ENCODE measurements at places on chromosomes 12 and 14.

- ATAC-seq: no peak
Measured at GRCh38 chr14:30295980-30296379, 263.0 kb upstream of the G2E3 start.

GRCh38 chr12:109815757-109816617 is 17.2 kb downstream of the TRPV4 start:
- ATAC-seq: no peak

GRCh38 chr12:43501703-43502102 is 50.3 kb downstream of the ADAMTS20 start:
- no peak for ATAC-seq

DNA sequence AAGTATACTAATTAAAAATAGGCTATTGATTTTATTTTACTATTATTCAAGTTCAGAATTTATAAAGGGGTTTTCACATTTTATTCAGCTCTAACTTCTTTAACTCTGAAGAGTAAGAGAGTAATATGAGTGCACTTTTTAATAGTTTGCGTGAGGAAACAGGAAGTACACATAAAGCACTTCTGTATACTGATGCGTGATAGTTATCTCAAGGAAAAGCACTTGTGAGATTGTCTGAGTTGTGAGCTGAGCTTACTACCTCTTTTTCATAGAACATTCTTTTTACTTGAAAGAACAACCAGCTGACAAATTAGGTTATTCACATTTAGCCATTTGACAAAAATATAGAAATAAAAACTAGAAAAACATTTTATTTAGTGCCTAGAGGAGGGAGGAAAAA is 1.9 kb downstream of the RAD51AP1 start:
- no peak for ATAC-seq

- no peak for ATAC-seq
Measured at GRCh38 chr12:12338527-12339168, 11.4 kb downstream of the MANSC1 start.

DNA sequence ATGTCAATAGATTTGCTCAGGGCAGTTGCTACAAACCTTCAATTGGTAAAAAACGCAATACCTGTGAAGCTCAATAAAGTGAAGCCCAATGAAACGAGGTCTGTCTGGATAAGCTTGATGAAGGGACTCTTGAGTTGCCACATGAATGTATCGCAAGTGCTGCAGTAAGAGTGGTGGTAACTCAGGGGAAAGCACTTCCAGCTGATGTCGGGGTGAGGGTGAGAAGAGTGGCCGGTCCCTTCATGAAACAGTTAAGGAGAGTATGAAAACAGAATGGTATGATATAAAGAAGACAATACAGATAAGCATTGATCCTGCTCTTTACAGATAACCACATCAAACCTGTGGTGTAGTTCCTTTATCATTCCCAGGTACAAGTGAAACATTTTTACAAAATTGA is 83.4 kb upstream of the EVL start:
- no peak for ATAC-seq

GRCh38 chr14:99422228-99423010 is 58.2 kb downstream of the SETD3 start:
- no peak for ATAC-seq

GRCh38 chr12:52848661-52849255 is at the start of gene KRT78:
TSS of gene KRT78 (minus strand) at chr12:52848994. CDS start at chr12:52848930, 64 bp downstream.
- ATAC-seq: no peak

DNA sequence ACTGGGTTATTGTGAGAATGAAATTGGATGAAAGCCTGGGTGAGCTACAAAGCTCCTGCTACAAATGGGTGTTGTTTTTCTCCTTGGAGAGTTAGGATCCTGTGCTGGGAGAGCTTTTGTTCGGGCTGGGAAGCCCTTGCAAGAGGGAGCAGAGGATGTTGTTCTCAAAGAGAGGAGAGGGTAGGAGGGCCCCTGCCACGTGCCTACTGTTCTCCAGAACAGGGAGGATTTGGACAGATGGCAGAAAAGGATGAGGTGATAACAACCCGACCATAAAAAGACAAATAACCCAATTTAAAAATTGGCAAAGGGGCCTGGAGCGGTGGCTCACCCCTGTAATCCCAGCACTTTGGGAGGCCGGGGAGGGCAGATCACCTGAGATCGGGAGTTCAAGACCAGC is 68.8 kb downstream of the GALNT16 start:
- ATAC-seq: no peak

GRCh38 chr12:120286768-120287490 is 4.8 kb downstream of the RNU4-2 start:
- no peak for ATAC-seq

DNA sequence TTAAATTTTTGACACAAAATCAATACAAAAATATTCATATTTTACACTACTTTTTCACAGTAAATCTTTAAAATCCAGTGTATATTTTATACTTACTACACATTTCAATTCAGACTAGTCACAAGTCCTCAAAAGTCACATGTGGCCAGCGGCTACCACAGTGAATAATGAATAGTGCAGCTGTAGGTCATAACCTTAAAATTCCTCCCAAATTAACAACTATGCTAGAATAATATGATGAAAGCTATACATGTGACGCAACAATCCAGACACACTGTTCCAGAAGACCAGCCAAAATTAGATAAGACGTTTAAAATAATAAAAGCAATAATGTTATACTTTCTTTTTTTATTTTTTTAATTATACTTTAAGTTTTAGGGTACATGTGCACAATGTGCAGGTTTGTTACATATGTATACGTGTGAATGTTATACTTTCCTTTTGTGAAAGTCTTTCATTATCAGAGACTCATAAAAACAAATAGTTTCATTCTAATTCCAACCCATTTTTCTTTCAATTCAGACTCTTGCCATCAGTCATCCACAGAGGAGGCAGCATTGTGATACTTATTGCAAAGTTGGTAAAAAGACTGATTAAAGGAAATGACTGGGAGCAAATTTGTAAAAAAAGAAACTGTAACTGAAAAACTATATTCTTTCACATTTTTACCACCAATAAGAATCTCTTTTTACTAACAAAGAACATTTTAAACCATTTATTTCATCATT is 67.0 kb downstream of the C2CD5 start:
- no peak for ATAC-seq

DNA sequence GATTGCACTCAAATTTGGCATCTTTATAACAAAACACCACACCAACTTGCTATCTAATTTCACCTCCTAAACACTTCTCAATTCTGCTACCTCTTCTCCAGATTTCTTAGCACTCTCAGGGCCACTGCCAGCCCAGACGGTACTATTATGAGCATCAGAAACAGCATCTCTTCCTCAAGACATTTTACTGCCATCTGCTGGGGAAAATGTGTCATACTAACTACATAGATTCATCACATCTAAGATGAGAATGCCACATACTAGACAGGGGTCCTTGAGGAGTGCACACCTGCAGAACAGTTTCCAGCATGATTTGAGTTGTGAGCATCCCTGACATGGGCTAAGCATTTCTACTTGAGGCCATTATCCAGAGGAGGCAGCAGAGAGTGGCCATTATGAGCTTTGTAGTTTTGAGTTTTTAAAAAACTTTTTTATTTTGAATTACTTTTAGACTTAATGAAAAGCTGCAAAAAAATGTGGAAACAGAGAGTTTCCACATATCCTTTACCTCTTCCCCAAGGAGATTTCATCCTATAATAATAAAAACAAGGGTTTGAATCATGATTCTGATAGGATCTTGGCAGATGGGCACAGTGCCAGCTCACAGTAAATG is 15.1 kb upstream of the GRIP1 start:
- peak; percentile 98 for ATAC-seq

DNA sequence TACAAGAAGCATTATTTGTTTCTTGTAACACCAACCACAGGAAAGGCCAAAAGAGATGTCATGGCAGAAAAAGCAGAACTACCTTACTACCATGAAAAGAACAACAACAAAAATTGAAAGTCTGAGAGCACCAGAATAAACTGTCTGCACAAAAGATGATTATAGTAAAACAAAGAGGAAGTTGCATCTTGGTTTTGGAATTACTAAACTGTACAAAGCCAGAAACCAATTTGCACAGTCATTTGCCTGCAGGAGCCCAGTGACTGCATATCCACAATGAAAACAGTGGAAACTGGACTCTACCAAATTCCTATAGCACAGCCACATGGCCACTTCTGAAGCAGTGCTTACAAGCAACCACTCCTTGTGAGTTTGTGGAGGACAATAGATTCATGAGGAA is 276.2 kb downstream of the SSPN start:
- no peak for ATAC-seq

DNA sequence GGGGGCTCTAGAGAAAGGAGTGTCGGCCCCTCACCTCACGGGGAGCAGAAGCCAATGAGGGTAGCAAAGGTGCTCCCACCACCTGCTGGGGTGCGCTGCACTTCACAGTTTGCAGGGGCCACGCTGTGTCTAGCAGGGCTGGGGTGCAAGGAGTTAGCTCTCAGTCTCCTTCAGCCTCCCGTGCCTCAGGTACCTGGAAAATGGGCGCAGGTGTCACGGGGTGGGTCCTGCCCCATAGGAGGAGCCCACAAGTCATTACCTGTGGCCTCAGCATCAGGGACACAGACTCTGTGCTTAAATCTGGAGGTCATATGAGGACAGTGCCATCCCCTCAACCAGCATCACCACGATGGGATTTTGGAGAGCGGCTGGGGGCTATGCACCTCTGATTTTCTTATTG is 326.7 kb downstream of the ADGRD1 start:
- no peak for ATAC-seq

DNA sequence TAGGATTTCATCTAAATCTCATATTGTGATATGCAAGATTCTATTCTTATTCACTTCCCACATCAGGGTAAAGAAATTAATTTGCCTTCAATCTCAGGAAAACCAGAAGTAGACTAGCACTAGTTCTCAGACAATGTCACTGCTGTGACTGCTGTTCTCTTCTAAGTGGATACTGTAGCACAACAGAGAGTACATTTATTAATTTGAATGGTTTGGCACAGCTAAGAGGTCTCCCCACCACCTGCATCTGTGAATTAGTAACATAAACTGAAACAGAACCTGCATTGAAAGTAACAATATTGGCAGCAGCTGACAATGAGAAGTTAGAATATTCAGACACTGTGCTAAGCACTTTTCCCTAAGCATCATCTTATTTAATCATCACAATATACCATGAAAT is 253.1 kb downstream of the PDZRN4 start:
- ATAC-seq: no peak

DNA sequence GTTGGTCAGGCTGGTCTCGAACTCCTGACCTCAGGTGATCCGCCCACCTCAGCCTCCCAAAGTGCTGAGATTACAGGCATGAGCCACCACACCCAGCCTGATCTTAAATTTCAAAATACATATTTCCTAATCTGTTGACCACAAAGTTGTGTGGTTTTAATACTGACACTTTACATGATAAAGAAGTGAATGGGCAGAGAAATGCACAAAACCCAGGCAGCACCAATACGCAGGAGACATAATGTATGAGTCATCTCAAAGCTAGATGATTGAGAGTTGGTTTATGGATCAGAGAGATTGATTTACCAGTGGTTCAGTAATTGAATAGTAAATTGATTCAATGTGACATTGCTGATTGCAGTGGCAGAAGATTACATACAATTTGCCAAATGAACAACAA is 19.2 kb upstream of the PPP2R5E start:
- ATAC-seq: no peak

GRCh38 chr12:89721291-89721987 is 12.8 kb upstream of the ATP2B1 start:
- no peak for ATAC-seq

DNA sequence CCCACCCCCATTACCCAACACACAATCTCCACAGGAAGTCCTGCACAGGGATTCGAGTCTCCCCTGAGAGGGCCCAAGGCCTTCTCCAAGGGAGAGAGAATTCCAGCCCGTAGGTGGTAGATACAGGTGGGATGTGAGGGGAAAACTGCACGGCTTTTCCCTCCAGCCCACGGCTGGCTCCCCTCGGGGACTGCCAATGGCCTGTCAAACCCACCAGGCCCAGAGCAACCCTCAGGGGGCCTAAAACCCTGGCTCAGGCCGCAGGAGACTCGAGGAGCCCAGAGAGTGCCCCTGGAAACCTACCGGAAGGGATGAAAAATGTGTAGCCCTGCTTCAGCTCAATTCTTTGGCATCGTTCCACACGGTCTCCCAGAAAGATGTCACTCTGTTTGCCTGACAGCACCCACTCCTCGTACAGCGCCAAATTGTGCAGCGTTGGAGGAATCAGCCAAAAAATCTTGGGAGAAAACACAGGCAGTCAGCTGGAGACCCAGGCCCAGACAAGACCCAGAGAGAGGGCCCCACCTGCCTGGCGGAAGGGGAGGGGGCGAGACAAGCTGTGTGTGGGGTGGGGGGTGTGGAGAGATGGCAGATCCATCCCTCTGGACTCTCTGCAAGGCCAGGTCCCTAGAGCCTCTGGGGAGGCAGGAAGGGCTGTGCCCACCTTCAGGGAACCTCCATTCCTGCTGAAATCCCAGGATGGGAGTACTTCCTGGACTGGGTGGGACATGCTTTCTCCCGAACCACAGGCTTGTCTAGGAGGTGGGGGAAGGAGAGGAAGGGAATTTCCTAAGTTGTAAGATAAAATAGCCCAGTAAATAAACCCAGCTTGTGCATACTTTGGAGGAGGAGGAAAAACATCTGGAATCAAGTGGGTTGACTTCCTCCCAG is 48.1 kb downstream of the KDM2B start:
- ATAC-seq: no peak

GRCh38 chr12:132253698-132254480 is 75.5 kb downstream of the GALNT9 start:
- no peak for ATAC-seq

DNA sequence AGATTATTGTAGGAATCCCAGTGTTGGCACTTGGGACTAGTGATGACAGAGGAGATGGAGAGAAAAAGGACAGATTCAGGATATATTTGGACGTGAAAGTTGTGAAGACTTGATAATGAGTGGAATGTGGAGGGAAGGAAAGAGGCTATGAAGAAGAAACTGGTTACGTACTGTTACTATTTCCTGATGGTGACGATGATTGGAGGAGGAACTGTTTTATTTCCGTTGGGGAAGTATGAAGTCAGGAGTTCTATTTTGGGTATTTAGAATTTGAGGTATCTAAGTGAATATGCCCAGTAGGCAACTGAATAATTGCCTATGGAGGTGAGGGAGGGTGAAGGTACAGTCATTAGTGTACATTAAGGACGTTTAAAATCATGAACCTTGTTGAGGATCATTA is 207.2 kb downstream of the TMTC2 start:
- ATAC-seq: no peak

DNA sequence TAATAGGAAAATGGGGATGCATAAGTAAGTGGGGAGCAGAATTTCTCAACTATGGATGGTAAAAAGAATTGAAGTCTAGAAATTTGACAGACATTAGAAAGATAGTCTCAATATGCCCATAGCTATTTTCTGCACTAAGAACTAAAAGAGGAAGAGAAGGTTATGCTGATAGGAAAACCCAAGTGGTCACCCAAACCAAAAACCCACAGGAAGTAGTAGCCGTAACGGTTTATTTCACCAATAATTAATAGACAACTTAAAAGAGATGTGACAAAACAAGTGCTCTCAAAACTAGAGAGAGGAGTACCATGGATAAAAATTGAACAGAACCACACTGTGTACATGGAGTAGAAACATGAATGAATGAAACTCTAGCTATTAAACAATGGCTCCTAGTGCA is 295.4 kb downstream of the FSCB start:
- no peak for ATAC-seq

Measured in SK-N-SH treated with all-trans-retinoic acid at 6 μM for 48 hours (cell line).